Spinal cord (tissue), 10 donors: ENCODE measurements at places on chromosomes 1 and 21. TPM values are rescaled to one million over a fixed set of nuclear protein-coding genes. Genes with fewer than 3 reads are reported as not detected.

SPRR1A gene
- polyA plus RNA-seq, result not detected

PRAMEF5 gene
- not detected for polyA plus RNA-seq

TNNT2 gene
- 7.3 TPM for polyA plus RNA-seq

TSPAN1 gene
- 0.84 TPM for polyA plus RNA-seq

LRRC39 gene
- 5.4 TPM for polyA plus RNA-seq

FCRL6 gene
- polyA plus RNA-seq, result not detected

CYP4Z1 gene
- polyA plus RNA-seq, result 1.3 TPM

CYP4A22 gene
- polyA plus RNA-seq, result 1.0 TPM

RGS2 gene
- polyA plus RNA-seq, result 30.5 TPM

TCEA3 gene
- 17.8 TPM for polyA plus RNA-seq

TLCD4 gene
- polyA plus RNA-seq, result 6.2 TPM

ARHGEF10L gene
- polyA plus RNA-seq, result 61.0 TPM

KCND3 gene
- 26.2 TPM for polyA plus RNA-seq

NR5A2 gene
- polyA plus RNA-seq, result 1.7 TPM

ADAMTS1 gene
- 6.9 TPM for polyA plus RNA-seq

OR10Z1 gene
- 0.03 TPM for polyA plus RNA-seq

C1QB gene
- polyA plus RNA-seq, result 42.7 TPM

LCK gene
- polyA plus RNA-seq, result 0.27 TPM

DNALI1 gene
- 47.5 TPM for polyA plus RNA-seq

ESRRG gene
- 48.4 TPM for polyA plus RNA-seq

TP53BP2 gene
- 34.9 TPM for polyA plus RNA-seq

LCE2B gene
- not detected for polyA plus RNA-seq

KCNA3 gene
- polyA plus RNA-seq, result 4.9 TPM

DRAXIN gene
- polyA plus RNA-seq, result 18.3 TPM

HTR6 gene
- 2.5 TPM for polyA plus RNA-seq

RIPK4 gene
- 0.11 TPM for polyA plus RNA-seq

PIGM gene
- polyA plus RNA-seq, result 19.2 TPM

MAP1LC3C gene
- 1.2 TPM for polyA plus RNA-seq

CAPN9 gene
- polyA plus RNA-seq, result 0.20 TPM

WDR26 gene
- 61.8 TPM for polyA plus RNA-seq

FTCD gene
- 5.3 TPM for polyA plus RNA-seq

ZBTB7B gene
- 8.7 TPM for polyA plus RNA-seq

RAB7B gene
- polyA plus RNA-seq, result 7.1 TPM

SHE gene
- polyA plus RNA-seq, result 6.7 TPM

GPR137B gene
- polyA plus RNA-seq, result 43.8 TPM

INSRR gene
- polyA plus RNA-seq, result 3.4 TPM

IVL gene
- not detected for polyA plus RNA-seq

TAS1R1 gene
- 0.47 TPM for polyA plus RNA-seq

GJA4 gene
- polyA plus RNA-seq, result 14.3 TPM

CD247 gene
- 0.90 TPM for polyA plus RNA-seq

NPHS2 gene
- polyA plus RNA-seq, result 0.67 TPM
